ENCODE measurements at places on chromosomes 13 and 19. TPM values are rescaled to one million over a fixed set of nuclear protein-coding genes. Genes with fewer than 3 reads are reported as not detected.

DNA sequence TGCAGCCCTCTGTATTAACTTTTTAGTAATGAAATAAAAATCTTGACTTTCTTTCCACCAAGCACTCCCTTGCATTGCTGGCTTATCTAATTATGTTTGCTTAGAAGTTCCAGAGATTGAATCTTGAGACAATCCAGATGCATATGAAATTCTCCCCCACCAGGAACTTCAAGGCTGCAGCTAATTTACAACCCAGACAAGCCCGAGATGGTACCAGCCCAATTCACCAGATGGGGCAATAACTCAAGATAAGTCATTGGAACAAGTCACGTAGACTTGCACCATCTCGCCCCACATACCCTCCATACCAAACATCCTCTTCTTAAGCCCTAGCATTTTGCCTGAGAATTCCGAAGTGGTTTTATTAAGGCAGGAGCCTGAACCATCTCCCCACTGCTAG is 29.0 kb downstream of the UTP14C start:
- DNase-seq, result no peak

GRCh38 chr13:110010404-110011138 is 224.2 kb upstream of the IRS2 start:
- peak; percentile 81 for DNase-seq

DNA sequence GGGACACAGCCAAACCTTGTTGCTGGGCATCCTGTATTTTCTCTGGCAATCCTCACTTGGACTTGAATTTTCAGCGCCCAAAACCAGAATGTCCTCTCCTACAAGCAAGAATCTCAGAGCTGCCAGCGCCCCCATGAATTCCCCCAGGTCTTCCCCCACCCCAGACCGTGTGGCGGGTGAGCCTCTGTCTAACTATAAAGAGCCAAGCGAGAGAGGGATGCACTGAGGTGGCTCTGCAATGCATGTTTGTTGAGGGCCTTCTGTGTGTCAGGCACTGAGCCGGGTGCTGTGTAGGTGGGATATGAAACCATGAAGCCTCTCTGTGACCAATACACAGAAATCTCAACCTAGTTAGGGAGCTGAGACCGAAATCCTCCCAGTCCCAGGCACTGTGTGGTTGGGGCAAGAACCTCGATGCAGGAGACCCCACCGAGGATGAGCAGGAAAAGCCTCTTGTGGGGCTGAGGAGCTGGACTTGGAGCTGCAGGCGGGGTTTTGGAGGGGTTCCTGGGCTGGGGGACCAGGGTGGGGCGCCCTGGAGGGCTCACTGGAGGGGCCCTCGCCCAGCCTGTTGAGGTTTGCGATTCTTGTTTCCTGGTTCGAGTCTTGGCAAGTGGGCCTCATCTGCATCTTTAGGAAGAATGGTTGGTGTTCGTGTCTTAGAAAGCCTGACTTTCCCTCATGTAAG is 12.4 kb upstream of the PROZ start:
- no peak for DNase-seq

- DNase-seq, result no peak
Observed at GRCh38 chr13:48165727-48166126, 67.3 kb upstream of the ITM2B start.

DNA sequence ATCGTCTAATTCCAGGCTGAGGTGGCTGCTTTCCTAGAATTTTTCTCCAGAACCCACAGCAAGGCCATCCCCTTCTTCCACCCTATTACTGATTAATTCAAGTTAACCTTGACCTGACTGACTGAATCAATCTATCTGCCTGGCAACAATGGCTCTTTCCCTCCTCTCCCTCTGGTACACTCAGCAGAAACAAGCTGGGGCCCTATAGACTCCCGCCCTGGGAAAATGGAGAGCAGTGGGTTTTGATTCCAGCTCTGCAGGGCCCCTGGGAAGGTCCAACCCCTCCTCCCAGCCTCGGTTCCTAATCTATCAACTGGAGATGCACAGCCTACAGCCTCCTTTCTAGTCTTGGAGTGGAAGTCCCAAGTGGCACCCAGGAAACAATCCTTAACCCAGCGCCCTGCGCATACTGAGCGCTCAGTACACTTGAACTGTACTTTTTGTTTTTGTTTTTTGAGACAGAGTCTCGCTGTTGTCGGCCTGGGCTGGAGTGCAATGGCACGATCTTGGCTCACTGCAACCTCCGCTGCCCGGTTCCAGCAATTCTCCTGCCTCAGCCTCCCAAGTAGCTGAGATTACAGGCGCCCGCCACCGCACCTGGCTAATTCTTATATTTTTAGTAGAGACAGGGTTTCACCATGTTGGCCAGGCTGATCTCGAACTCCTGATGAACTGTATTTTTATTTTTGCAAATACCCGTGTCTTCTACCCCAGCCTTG is 5.2 kb upstream of the C3 start:
- DNase-seq, result no peak

DNA sequence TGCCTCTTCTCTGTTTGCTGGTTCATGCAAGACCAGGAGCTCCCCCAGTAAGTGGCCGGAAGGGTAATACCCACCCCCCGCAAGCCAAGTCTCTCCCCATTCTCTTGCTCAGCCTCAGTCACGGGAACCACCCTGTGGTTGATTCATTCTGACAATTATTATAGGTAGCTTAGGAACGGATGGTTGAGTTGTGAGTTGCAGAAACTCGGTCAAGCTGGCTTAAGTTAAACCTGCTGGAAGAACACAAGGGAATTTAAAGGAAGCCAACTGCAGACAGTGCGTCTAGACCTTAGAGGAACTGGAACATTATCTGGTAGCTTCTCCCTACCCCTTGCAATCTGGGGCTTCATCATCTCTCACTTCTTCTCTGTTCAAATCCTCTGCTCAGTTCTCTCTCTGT is 8.9 kb downstream of the FPR1 start:
- DNase-seq, result no peak

- DNase-seq, result no peak
Observed at GRCh38 chr19:2064788-2065524, 13.9 kb upstream of the MKNK2 start.

GRCh38 chr19:6478815-6479214 is 2.8 kb downstream of the DENND1C start:
- DNase-seq, result no peak

DNA sequence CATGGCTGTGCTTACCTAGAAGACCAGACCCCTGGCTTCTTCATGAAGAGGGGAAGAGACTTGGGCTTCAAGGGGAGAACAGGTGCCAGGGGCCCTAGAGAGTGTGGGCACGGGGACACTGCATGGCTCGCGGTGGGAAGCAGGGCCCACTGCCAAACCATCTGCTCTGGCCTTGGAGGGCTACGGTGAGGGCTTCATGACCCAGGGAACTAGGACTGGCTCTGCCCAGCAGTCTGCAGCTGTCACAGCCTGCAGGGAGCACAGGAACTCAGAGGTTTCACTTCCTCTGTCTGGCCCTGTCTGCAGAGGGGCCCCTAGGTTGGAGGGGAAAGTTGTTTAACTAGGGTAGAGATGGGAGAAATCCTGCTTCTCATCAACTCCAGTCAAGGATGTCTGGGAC is 4.3 kb downstream of the ERCC1 start:
- no peak for DNase-seq

DNA sequence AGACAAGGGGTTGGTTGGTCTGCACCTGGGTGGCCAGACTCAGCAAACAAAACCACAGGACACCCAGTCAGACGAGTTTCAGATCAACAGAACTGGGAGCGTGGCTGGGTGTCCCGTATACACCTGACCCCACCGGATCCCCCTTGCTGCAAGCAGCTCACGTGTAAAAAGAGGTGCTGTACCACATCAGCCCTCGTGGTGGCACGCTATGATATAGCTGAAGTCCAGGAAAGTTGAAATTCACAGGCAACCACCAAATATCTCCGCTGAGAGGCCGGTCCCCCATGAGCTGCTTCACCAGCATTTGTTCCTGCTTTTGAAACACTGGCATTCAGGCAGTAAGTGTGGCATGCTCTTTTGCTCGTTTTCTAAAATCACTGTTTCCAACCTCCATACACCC is 92.3 kb downstream of the TUBA3C start:
- no peak for DNase-seq

Gene CCDC124
- 31.1 TPM for total RNA-seq

Gene THSD8
- not detected for total RNA-seq

Gene SHISA7
- not detected for total RNA-seq

Gene LRRC25
- total RNA-seq, result 4.6 TPM

Gene SH2D3A
- total RNA-seq, result not detected

Gene C5AR2
- total RNA-seq, result under 0.01 TPM

Gene CYP4F2
- not detected for total RNA-seq

Gene FAM187B
- not detected for total RNA-seq
